Renal cortical epithelial cell (primary cell): ENCODE measurements at places on chromosomes 16 and 17.
A peak's percentile ranks its signal among the peaks of the same experiment; 100 is the strongest.

DNA sequence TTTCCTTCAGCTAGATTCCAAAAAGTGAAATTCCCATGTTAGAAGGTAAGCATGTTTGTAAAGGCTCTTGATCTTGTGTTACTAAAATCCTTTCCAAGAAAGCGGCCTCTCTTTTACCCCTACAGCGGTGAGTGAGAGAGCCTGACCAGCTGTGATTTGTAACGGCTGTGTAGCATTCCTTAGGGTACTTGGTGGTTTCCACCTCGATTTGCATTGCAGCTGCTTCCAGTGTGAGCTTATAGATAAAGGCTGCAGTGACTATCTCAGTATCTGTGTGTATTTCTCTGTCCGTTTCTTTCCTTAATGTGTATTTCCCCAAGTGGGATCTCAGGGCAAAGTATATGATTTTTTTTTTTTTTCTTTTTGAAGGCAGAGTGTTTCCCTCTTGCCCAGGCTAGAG, 169.4 kb downstream of the SNX29 start:
- no peak for DNase-seq

- no peak for DNase-seq
Measured at GRCh38 chr16:69260506-69260905, 50.6 kb upstream of the VPS4A start.

DNA sequence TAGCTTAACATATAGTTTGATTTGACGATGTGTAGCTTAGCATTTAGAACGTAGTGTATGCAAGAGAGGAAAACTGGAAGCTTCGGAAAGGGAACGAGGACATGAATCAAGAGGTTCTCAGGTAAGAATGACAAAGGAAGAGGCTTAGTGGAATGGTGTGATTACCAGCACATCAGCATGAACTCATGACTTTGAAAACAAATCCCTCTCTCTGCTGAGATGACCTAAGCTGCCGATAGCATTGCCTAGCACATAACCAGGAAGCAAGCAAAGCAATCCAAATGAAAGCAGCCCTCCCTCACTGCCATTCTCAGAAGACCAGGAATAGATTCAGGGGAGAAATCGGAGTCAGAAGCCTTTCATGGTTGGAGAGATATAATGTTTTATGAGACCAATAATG, 51.3 kb upstream of the CCL1 start:
- no peak for DNase-seq

- no peak for DNase-seq
Measured at GRCh38 chr17:45087978-45088377, 26.9 kb downstream of the NMT1 start.

DNA sequence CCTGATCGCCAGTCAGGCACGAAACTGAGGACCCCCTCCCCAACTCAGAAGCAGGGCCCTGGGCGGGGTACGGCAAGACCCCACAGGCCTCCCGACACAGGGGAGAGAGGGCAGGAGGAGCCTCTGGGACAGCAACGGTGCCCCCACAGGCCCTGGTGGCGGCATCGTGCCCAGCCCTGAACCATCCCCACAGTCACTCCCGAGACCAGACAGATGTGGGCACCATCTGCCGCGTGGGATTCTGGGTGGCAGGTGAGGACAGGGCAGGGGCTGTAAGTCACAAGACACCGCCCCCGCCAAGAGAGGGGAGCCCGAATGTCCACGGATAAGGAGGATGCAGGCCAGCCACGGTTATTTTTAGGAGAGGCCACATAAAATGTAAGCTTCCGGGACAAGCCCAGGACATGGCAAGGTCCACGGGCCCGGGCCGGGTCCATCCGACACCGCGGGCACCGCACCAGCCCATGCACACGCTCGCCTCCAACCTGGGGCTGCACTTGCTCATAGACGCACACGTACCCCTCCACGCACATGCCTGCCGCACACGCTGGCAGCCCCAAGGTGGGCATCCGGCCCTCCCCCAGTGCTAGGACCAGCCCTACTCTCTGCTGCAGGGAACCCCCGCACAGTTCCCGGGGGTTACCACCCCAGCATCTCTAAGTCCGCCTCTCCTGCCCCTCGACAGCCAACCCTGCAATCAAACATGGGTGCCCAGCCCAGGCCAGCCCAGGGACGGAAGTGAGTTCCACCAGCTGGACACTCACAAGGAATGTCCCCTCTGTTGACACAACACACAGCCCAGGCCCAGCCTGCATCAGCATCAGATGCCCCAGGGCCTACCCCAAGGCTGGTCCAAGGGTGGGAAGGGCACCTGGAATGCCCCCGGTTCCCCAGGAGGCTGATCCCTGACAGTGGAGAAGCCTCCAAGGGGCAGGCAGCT, 8.2 kb upstream of the PVALEF start:
- no peak for DNase-seq

GRCh38 chr17:65228734-65229620, 91.8 kb downstream of the RGS9 start:
- peak; percentile 44 for DNase-seq
